ENCODE measurements at places on chromosomes 16 and 17.

GRCh38 chr17:48605991-48606891, 1.5 kb upstream of the HOXB6 start:
- no peak for DNase-seq

DNA sequence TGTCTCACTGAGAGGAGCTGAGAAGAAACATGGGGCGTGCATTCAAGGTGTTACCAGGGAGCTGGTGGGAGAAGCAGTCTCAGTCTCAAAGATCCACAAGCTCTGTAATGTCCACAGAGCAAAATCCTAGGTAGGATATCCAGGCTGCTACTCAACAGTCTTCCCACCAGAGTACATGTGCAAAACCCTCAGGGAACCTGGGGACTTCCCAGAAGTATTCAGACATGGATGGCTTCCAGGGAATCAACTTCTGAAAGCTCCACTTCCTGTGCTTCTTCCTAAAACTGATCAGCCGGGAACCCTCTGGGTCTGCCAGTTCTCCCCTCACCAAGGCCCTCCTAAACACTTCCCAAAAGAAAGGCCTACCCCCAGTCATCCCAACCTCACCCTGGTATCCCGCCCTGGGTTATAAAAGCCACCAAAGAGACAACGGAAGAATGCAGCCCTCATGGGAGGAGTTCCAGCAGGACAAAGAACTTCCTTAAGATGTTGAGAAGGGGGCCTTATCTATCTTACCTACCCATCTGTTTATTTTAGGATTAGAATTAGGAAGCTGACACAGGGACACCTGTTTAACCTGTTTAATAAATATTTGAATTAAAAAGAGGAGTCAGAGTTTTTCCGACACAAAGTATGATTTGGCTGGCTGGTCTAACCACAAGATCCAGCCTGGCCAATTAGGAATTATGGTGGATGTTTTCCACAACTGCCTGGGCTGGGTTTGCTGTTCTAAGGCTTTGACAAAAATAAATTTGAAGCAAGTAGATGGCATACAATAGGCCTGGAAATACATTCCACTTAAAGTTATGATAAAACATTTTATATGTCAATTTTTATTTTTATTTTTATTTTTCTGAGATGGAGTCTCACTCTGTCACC, 37.0 kb downstream of the CUEDC1 start:
- no peak for DNase-seq

- DNase-seq, result no peak
Observed at GRCh38 chr17:75664099-75664549, 2.8 kb downstream of the RECQL5 start.

DNA sequence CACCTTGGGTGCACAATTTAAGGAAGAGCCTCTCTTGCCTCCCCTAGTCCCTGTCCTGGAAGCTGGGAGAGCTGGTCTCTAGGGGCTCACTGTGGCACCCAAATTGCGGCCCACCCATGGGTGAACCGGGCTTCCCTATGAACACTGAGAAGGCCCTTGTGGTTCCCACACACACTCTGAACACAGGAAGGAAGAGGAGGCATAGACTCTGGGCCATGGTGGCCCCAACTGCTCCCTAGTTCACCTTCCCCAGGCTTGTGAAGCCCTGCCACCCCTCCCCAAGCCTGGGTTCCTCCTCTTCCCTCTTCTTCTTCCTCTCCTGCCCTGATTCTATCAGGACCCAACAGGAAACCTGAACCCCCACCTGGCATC, 10.5 kb downstream of the SREBF1 start:
- no peak for DNase-seq

GRCh38 chr17:73541111-73541510, 103.1 kb downstream of the SDK2 start:
- DNase-seq, result no peak

- no peak for DNase-seq
Observed at GRCh38 chr17:11170881-11171280, 70.1 kb upstream of the SHISA6 start.

- DNase-seq, result no peak
Observed at GRCh38 chr16:20263138-20263855, 64.0 kb downstream of the GP2 start.

DNA sequence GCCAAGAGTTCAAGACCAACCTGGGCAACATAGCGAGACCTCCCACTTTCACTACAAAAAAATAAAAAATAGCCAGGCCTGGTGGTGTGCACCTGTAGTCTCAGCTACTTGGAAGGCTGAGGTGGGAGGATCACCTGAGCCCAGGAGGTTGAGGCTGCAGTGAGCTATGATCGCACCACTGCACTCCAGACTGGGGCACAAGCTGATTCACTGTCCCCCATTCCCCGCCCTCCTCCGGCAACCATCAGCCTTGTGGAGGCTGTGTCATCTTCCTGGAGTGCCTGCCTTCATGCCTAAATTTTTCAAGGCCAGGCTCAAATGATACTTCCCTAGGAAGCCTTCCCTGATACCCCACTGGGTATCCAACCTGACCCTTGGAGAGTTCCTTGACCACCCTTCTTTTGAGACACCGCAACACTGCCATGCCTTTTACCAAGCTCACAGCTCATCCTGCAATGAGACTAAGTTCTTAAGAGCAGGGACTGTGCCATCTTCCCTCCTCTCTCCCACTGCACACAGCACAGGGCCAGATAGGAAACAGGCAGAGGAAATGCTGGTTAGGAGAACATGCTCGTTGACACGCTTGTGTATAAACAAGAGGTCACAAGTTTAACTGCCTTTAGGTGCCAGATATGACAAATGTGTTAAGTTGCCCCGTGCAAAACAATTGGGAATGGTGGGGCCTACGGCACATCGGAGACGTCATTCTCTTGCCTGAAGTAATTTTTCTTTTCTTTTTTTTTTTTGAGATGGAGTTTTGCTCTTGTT, 3.9 kb upstream of the SRCAP start:
- no peak for DNase-seq

DNA sequence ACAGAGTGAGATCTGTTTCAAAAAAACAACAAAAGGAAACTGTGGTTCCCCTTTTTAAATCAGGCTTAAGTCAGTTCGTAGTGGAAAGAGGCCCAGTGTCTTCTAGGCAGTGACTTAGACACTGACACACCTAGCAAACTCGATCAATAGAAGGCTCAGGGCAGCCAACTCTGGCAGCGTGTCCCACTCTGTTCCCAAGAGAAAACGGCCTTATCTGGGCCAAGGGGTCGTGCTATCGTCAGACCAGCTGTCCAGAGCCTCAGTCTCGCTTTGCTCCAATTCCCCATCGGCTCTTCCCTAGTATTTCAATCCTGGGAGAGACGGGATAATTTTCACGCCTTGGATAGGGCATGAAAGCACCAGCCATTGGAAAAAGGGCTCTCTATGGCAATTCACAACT, 72.9 kb downstream of the SLC5A11 start:
- no peak for DNase-seq

DNA sequence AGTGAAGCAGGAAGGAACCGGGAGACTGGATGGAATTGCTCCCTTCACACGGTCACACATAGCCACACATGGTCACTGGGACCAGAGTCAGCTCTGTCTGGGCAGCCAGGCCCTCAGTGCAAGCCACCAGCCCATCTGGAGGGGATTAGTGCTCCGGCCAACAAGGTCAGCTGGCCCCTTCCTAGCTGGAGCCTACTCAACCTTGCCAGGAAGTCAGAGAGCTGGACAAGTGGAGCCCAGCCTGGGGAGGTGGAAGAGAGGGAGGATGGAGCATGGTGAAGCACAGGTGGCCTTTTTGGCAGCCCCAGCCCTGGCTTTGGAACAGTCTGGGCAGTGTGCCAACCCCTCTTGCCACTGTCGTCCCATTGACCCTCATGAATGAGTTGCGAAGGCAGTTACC, 3.7 kb upstream of the CACNA1G start:
- no peak for DNase-seq

DNA sequence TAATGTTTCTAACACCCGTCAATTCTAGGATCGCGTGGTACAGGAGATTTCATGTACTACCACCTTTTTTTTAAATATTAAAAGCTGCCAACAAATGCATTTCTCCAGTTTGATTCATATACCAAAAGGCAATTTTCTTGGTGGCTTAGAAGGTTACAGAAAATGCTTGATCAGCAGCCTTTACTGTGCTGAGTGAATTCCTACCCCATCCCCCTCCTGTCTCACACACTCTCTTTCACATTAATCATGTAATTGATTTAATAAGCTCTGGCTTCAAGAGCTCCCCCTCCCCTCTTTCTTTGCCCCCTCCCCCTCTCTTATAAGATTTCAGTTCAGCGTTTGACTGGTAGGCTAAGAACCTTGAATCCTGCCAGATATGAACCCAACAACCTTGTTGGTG, 110.5 kb downstream of the RBFOX1 start:
- DNase-seq, result no peak

DNA sequence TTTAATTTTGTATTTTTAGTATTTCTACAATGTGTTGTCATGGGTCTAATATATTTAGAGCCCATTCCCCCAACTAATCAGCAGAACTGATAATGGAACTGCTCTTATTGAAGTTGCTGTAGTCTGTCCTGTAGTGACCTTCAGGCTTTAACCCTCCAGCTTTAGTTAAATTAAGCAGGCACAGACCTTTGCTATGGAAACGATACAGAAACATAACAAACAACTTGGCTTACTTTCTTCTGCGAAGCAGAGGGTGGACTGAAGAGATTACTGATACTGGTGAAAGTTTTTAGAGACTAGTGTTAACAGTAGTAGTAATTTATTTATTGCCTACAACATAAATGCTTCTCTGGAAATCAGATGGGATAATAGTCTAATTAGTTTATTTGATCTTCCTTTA, 61.4 kb downstream of the NFATC3 start:
- DNase-seq, result no peak

GRCh38 chr17:58330538-58330996, 2.0 kb upstream of the TSPOAP1 start:
- no peak for DNase-seq

- DNase-seq, result no peak
Observed at GRCh38 chr16:9079430-9079812, 12.0 kb upstream of the HAPSTR1 start.

- no peak for DNase-seq
Observed at GRCh38 chr16:69725480-69726312, 664 bp downstream of the NQO1 start.

- DNase-seq, result no peak
Observed at GRCh38 chr16:49775018-49775417, 80.9 kb downstream of the ZNF423 start.

DNA sequence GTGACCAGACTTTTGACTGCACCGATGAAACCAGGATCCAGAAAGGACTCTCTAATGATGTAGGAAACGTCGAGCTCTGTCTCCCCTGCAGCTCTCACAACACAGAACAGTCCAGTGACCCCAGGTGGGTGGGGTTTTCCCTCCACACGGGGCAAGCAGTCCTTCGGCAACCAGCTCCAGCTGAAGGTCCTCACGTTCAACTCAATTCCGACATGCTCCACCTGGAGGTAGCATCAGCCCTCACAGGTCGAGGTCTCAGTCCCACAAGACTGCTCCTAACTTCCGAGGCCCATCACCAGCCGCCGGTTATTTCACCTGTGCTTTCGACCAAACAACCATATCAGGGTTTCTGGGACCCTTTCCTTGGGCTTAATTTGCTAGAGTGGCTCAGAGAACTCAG, 28.2 kb downstream of the ITGAE start:
- no peak for DNase-seq

- DNase-seq, result no peak
Observed at GRCh38 chr16:70685938-70686375, at the start of gene MTSS2. Gene MTSS2, minus strand, starts transcription at chr16:70686053. Its CDS starts 262 bp downstream, at chr16:70685791.

- no peak for DNase-seq
Observed at GRCh38 chr17:2950846-2951245, 112.6 kb downstream of the OR1D5 start.

DNA sequence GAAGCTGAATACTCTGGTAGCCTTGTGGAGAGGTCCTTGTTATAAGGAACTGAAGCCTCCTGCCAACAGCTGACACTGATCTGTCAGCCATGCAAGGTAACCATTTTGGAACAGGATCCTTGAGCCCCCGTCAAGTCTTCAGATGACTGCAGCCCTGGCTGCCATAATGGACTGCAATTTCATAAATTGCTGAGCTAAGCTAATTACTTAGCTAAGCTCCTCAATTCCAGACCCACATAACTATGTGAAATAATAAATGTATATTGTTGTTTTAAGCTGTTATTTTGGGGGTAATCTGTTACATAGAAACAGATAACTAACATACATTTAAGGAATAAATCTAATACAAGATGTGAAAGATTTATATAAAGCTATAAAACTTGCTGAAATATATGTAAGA, 16.6 kb downstream of the ADAT1 start:
- DNase-seq, result no peak

DNA sequence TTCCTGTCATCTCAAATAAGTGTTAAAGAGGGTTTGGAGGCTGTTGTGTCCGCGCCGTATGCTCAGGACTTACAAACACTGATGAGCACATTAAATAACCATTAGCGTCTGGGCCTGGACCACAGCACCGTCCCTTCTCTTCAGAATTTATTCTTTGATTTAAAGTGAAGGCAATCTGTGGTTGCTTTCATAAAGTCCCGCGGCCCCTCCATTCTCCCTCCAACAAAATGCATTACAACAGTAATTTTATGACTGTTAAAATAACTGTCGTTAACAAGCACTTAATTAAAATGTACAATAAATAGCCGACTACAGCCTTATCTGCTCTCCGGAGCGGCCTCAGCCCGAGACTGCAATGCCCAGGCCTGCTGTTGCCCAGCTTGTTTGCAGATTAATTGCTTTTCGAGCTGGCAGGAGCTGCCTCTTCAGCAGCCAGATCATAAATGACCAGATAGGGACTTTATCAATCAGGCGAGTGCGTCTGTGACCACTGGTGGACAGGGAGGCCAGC, 30.6 kb upstream of the IRX3 start:
- no peak for DNase-seq

DNA sequence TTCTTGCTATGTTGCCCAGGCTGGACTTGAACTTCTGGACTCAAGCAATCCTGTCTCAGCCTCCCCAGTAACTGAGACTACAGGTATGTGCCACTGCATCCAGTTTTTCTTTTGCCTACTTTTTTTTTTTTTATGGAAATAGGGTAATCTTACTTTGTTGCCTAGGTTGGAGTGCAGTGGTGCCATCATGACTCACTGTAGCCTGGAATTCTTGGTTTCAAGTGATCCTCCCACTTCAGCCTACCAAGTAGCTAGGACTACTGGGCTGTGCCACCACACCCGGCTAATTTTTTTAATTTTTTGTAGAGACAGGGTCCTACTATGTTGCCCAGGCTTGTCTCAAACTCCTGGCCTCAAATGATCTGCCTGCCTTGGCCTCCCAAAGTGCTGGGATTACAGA, 10.0 kb downstream of the LRRC36 start:
- DNase-seq, result no peak

DNA sequence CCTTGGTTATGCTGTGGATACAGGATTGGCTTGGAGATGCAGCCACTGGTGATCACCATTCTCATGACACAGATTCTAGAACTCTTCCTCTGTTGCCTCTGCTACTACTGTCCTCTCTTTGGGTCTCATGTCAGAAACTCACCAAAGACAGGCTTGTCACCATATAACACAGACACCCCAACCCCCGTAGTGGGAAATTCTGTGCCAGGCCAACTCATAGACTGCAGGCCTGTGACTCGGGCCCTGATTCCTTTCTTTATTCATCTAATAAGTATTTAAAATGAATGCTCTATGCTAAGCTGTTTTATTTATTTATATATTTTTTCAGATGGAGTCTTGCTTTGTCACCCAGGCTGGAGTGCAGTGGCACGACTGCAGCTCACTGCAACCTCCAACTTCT, 9.5 kb downstream of the CYB5D2 start:
- no peak for DNase-seq
